ENCODE measurements at places on chromosomes 2 and 18.

- DNase-seq, result no peak
Observed at GRCh38 chr2:124315221-124315880, 290.3 kb downstream of the CNTNAP5 start.

- DNase-seq, result no peak
Observed at GRCh38 chr2:133884739-133885381, 316.6 kb upstream of the NCKAP5 start.

- no peak for DNase-seq
Observed at GRCh38 chr18:74407888-74408287, 49.2 kb downstream of the DIPK1C start.

- no peak for DNase-seq
Observed at GRCh38 chr2:25295621-25296020, 46.1 kb downstream of the DNMT3A start.

GRCh38 chr2:156687715-156688114, 251.5 kb downstream of the GPD2 start:
- DNase-seq, result no peak

DNA sequence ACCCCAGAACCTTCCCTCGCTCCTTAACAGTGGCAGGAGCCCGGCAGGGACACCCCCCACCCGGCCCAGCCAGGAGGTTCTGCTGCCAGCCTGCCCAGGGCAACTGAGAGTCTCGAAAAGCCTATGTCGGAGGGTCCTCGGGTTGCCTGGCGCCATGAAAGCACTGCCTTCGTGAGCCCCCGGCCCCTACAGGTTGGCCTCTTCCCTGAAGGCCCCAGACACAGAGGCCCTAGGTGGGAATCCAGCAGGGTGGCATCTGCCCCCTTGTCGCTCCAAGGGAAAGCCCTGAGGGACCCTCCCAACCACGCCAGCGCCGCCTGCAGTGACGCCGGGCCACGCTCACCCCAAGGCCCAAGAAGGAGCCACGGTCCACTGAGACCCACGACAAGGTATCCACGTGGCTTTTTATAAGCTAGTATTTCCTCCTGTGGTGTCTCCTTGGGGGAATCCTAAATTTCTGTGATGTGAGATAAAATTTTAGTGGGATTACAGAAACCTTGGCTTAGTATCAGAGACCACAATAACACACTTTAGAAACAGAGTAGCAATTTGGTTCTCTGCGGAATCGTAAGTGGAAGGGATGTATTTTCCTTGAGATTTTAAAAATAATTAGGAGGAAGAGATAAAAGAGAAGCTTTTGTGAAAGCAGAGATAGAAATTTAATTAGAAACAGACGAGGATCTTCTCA, 138.9 kb downstream of the HDAC4 start:
- DNase-seq, result no peak

DNA sequence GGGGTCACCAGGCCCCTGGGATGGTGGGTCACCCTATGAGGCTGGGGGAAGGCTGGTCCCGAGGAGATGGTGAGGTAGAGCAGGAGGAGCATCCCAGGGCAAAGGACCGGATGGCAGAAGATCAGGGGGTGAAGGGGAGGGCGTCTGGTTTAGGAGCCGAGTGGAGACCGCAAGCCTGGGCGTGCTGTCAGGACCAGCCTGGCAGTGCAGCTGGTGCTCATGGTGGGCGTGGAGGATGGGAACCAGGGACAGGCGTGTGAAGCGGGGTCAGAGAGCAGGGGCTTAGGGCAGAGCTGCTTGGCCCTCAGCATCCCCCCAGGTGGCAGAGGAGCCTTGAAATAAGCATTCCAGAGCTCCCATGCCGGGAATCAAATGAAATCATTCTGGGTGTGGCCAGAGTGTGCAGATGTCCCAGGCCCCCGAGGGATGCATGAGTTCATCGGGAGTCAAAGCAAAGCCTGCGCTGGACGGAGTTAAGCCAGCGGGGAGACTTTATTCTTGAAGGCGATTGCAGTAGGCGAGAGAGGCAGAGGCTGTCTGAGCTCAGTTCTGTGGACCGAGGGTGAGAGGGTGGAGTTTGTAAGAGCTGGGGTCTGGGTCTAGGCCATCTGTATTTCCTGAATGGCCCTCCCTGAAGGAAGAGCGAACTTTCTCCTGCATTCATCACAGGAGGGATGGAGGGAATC, 33.1 kb upstream of the MBP start:
- no peak for DNase-seq

- no peak for DNase-seq
Observed at GRCh38 chr2:111972955-111973565, 74.7 kb downstream of the MERTK start.

GRCh38 chr2:177482195-177482594, 89.6 kb downstream of the AGPS start:
- DNase-seq, result no peak

- no peak for DNase-seq
Observed at GRCh38 chr18:45588376-45589355, 26.6 kb upstream of the SLC14A2 start.

GRCh38 chr2:30410217-30410616, 36.8 kb upstream of the LCLAT1 start:
- no peak for DNase-seq

DNA sequence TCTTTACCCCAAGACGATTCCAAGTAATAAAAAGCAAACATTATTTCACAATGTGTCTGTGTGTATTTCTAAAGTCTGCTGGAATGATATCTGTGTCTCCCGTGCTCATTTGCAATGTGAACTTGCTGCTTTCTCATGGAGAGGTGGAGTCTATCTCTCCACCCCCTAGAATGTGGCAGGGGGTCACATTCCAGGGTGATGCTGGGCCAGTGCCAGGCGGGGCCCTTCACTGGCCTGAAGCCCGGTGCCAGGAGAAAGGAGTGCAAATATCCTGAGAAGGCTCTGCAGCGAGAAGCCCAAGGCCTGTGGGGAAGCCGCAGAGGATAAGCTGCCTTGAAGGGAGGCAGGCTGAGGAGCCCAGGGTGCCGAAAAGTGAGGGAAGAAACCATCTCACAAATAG, 26.8 kb upstream of the LDLRAD4 start:
- DNase-seq, result no peak

GRCh38 chr2:144320491-144320890, 199.4 kb downstream of the ZEB2 start:
- DNase-seq, result no peak

DNA sequence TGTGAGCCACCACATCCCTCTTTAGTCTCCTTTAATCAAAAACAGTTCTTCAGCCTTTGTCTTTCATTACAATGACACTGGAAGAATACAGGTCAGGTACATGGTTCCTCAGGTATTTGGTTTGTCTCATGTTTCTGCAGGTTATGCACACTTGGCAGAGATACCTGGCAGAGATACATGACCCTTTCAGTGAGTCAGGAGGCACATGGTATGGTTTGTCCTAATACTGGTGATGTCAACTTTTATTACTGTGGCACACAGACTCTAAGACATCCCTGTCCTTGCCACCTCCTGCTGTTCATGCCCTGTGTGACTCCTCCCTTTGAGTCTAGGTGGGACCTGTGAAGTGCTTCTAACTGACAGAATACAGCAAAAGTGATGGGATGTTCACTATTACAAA, 58.4 kb downstream of the SPIRE1 start:
- DNase-seq, result no peak

DNA sequence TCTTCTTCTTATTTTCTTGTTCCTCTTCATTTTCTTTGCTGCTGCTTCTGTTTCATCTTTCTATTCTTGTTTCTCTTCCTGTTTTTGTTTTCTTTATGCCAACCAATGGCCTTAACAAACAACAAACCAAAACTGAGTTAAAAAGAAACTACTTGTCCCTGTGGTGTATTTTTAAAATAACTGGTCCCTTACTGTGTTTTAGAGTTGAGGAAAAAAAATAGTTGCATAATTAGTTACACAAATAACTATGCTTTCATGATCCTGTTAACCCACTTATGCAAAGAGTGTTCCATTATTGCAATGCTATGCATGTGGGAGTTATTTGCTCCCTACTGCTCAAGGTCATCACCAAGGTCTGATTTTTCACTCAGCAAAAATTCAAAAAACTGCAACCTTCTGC, 39.5 kb upstream of the IMP4 start:
- no peak for DNase-seq

DNA sequence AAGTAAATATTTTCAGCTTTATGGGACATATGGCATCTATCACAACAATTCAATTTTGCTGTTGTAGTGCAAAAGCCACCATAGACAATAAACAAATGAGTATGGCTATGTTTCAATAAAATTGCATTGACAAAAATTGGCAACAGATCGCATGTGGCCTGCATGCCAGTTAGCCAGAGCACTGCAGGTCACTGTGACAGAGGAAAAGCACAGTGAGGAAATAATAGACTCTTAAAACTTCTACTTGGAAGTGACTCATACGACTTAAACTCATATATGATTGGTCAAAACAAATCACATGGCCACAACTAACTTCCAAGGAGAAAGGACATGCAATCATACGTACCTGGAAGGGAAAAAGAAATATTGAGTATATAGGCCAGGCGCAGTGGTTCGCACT, 44.4 kb downstream of the EXOC6B start:
- no peak for DNase-seq

- no peak for DNase-seq
Observed at GRCh38 chr2:230582851-230583283, 129.8 kb upstream of the CAB39 start.

- no peak for DNase-seq
Observed at GRCh38 chr2:217972490-217972889, 30.3 kb downstream of the TNS1 start.

DNA sequence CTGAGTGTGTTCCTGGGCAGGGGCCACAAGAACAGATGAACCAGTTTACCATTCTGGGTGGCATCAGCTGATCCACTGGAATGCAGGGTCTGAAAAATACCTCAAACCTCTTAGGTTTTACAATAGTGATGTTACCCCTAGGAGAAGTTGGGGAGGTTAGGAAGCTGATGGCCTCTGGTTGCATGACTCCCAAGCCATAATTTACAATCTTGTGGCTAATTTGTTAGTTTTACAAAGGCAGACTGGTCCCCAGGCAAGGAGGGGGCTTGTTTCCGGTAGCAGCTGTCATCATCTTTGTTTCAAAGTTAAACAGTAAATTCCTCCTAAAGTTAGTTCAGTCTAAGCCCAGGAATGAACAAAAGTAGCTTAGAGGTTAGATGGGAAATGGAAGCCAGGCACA, 113.8 kb upstream of the SLC38A11 start:
- DNase-seq, result no peak

DNA sequence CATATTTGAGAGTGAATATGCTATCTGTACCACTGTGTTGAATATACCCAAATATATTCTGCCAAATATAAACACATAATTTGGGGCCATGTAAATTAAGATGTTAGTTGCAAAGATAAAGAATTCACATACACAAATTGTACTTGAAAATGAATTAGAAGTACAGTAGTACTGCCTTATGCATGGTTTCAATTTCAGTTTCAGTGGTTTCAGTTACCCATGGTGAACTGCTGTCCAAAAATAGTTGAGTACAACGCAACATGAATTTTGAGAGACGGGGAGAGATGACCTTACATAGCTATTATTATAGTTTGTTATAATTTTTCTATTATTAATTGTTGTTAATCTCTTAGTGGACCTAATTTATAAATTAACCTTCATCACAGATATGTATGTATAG, 1313.0 kb upstream of the FAM98A start:
- DNase-seq, result no peak

DNA sequence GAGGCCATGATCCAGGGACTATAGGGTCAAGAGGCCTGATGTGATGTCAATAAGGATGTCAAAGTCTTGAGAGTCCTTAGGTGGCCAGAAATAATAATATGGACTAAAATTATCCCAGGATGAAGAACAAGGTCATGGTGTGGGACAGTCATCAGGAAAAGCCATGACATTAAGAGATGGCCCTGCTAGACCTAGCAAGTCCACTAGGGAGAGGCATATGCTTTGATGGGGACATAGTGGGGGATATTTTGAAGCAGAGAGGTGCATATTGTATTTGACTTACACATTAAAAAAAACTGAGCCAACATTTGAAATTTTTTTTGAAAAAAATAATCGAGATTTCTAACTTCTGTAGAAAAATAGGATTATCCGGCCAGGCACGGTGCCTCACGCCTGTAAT, 53.3 kb upstream of the CXCR4 start:
- no peak for DNase-seq

GRCh38 chr2:26674002-26674751, 18.3 kb upstream of the KCNK3 start:
- DNase-seq, result no peak

DNA sequence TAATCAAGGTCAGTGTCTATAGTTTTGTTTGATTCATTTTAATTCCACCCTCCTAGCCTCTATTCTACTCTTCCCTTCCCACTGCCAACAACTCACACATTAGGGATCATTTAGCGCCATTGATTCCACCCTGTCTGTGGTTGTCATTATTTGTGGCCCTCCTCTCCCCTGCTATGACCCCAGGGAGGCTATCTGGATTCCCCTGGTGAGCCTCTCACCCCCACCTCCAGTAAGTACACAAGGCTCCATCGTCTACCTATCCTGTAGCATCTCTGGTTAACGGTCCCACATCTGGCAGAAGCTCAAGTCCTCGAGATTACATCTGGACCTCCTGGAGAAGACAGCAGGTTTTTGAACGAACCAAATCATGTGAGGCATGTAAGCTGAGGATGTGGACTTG, 27.4 kb downstream of the UPP2 start:
- DNase-seq, result no peak

GRCh38 chr18:23900994-23901393, 113.6 kb upstream of the TTC39C start:
- DNase-seq, result no peak

GRCh38 chr18:68757126-68757525, 40.8 kb upstream of the CCDC102B start:
- no peak for DNase-seq

GRCh38 chr2:161223139-161223732, 63.0 kb downstream of the TANK start:
- no peak for DNase-seq

DNA sequence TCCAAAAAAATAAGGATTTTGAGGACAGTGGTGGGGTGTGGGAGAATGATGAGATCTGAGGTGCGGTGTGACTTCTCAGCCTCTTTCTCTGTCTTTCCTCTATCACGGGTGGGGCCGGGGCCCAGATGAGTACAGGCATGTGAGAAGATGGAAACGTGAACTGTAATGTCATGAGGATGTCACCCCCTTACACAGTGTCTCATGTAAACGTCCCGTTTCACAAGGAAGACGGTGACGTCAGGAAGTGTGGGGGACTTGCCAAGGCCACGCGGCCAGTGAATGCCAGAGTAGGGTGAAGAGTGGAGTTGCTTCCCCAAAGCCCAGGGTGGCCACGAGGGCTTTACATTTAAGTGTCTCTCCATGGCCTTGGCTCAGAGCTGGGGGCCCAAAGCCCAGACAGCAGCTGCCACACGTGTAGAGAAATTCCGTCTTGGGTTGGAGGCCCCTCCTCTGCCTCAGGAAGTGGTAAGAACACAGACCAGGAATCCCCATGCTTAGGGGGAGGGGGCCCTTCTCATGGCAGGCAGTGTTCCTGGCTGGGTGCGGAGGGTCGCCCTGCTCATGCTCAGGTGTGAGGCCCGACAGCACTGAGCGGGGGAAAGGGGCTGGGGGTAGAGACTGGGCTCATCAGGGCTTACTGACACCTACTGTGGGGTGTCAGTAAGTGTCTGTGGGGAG, 80.9 kb upstream of the SMAD7 start:
- DNase-seq, result no peak

GRCh38 chr2:190930411-190930810, 49.8 kb downstream of the GLS start:
- no peak for DNase-seq

All from activated CD8-positive, alpha-beta memory T cell treated with anti-CD3 and anti-CD28 coated beads for 48 hours (primary cell).